ENCODE measurements at places on chromosomes 5 and 9.
A peak's percentile ranks its signal among the peaks of the same experiment; 100 is the strongest.

GRCh38 chr5:139180850-139181249 lies 17.3 kb downstream of the SIL1 start:
- no peak for DNase-seq

GRCh38 chr9:34454571-34455065 lies 3.8 kb downstream of the FAM219A start:
- DNase-seq = no peak

DNA sequence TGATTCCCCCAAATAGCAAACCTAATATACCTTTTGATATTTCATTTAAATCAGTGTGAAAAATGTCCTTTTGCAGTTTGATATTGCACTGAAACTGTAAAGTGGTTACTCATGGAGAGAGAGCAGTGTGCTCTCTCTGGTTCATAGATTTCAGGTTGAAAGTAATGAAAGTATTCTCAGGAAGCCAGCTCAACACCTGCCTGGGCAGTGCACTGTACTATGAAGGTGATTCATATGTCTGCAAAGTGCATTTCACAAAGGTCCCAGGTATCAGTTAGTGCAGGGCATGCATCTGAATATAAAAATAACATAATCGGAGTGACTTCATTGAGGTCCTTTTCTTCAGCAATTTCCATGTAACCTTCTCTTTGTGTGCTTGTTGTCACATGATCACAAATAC lies 274.3 kb downstream of the CDH18 start:
- DNase-seq = no peak

DNA sequence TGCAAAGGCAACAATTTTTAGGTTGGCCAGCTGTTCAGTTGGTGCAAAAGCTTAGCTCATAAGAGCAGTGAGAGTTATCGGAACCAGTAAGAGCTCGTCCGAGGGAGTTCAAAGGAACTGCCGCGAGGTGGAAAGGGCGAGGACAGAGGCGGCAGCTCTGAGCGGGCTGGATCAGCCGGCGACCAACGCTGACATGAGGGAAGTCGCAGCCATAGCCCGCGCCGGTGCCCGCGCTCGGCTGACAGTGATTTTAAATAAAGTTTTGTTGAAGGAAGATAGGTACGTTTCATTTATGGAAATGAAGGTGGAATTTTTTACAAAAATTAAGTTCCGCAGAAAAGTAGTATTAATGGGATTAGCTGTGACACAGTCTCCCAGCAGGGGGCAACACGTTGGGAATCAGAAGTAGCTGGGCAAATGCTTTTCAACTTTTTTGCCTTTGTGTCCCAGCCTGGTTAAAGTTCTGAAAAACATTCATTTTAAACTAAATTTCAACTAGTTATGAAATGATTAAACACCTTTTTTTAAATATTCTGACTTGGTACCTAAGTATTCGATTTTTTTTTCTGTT lies 43.2 kb downstream of the FBXO4 start:
- no peak for DNase-seq

- DNase-seq = no peak
Observed at GRCh38 chr5:76367623-76368371, 35.3 kb upstream of the IQGAP2 start.

DNA sequence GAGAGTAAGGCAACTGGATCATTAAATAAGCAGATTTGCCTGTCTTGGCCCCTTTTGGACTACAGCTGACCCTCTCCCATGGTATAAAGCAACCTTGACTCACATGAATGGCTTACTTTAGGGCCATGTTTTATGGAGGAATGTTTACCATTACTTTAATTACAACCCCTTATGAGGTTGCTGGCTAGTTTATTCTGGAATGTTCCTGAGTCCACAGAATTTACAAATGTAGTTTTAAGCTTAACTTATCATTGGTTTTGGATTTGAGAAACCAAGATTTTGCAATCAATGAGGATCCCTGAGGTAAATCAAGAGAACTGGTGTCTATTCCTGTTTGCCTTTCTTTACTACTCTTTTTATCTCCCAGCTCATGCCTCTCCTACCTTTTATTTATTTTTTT lies 15.7 kb downstream of the SLC28A3 start:
- DNase-seq = no peak

GRCh38 chr5:61820836-61821235 lies 485.2 kb upstream of the KIF2A start:
- no peak for DNase-seq

DNA sequence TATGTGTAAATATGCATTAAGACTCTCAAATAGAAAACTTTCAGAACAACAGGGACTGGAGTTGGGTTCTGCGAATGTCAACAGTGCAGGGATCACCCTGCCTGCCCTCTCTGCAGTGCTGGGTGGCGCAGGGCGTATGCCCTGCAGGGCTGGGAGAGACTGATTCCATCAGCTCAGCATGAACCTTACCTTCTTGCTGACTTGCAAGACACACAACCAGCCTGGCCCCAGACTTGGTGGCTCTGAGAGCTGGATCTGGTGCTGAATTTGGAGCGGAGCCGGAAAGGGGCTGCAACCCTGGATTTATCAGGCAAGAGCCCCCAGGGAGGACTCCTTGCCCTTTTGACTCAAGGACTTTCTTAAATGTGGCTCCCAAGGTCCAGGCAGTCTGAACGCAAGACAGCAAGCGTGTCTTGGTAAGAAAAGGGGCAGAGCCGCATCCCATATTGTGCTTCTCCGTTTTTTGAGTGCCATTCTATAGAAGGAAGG lies 376.0 kb upstream of the IRX2 start:
- no peak for DNase-seq

GRCh38 chr5:132418881-132419280 lies 49.4 kb downstream of the SLC22A5 start:
- DNase-seq = no peak

GRCh38 chr5:56460195-56460546 lies 227.0 kb upstream of the ANKRD55 start:
- DNase-seq = no peak

DNA sequence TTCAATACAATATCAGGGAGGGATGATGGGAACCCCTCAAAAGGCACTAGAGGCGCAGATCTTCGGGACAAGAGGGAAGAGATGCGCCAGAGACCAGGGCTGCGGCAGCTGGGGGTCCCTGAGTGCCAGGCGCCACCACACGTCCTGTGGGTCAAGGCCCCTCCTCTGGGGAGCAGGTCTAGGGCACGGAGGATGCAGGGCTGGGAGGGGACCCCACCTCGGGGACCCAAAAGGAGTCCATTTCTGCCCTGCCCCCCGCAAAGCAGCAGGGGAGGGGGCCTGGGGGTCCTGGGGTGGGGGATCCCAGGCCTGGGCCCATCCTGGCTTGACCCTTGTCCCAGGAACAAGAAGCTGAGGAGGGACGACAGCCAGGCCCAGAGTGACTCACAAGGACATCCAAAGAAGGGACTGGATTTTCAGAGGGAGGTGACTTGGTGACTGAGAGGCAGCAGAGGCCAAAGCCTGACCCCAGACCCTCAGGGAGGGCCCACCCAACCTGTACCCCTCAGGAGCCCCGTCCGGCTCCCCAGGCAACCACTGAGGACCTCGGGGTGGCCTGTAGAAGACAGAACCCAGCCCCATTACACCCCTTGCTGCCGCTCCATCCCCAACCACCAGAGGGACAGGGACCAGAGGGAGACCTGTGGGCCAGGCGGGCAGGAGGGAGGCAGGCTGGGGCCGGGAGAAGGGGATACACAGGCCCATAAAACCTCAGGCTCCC lies 54.2 kb downstream of the LRSAM1 start:
- DNase-seq = no peak

- DNase-seq = no peak
Observed at GRCh38 chr5:110386782-110387181, 339.7 kb downstream of the TMEM232 start.

DNA sequence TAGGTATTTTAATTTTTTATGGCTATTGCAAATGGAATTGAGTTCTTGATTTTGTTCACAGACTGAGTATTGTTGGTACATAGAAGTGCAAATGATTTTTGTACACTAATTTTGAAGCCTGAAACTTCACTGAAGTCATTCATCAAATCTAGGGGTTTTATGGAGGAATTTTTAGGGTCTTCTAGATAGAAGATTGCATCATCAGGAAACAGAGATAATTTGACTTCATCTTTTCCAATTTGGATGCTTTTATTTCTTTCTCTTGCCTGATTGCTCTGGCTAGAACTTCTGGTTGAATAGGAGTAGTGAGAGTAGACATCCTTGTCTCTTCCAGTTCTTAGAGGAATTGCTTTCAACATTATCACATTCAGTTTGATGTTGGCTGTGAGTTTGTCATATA lies 58.2 kb upstream of the SNCAIP start:
- DNase-seq = no peak

DNA sequence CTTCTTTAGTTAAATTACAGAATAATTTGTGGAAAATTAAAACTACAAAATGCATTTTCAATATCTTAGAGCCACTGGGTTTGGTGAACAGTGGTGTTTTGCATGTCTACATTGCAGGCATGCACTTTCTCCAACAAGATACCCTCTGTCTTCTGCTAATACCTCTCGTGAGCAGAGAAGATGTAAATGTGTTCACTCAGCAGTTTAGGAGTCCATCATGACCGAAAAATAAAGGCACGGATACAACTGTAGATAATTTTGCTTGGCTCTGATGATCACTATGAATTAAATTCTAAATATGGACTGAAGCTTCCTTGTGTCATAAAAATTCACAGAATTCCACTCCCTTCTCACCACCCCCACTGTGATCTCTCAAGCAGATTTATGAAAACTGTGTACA lies 313.8 kb downstream of the GLIS3 start:
- no peak for DNase-seq

GRCh38 chr5:17070647-17071046 lies 134.6 kb upstream of the MYO10 start:
- DNase-seq = no peak

DNA sequence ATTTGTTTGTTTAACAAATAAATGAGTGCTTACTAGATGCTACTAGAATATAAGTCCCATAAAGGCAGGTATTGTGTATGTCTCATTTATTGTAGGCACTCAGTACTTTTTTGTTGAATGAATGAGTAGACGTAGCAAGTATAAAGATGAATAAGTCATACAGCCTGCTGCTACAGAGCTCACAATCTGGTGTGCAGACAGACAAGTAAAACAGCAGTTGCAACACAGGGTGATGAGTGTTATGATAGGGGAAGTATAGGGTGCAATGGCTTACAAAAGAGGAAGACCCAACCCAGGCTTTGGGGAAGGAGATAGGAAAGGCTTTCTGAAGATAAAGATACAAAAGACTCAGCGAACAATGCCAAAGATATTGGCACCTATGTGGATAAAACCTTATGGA lies 47.7 kb downstream of the SH3RF2 start:
- no peak for DNase-seq

- no peak for DNase-seq
Observed at GRCh38 chr9:93190656-93191353, 6.9 kb downstream of the WNK2 start.

DNA sequence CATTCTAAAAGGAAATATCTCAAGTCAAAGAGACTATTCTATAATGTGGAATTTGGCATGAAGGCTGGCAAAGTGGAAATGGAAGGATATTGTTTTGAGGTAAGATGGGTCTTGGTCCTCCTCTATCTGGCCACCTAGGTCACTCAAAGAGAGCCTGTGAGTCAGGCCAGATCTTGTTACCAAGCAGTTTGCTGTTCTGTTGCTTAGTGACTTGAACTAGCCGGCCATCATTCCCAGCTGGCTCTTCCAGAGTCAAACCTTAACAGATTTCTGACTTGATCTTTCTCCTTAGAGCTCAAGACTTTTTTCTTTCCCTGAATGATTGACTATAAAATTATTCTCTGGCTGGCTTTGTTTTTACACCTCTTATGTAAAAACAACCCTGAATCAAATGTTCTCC lies 136.1 kb downstream of the PDE4D start:
- no peak for DNase-seq

GRCh38 chr5:144195448-144195847 lies 24.8 kb downstream of the KCTD16 start:
- DNase-seq = no peak

- DNase-seq = no peak
Observed at GRCh38 chr5:28750251-28750650, 1711.9 kb upstream of the CDH9 start.

GRCh38 chr5:120734033-120734432 lies 269.9 kb downstream of the PRR16 start:
- no peak for DNase-seq

DNA sequence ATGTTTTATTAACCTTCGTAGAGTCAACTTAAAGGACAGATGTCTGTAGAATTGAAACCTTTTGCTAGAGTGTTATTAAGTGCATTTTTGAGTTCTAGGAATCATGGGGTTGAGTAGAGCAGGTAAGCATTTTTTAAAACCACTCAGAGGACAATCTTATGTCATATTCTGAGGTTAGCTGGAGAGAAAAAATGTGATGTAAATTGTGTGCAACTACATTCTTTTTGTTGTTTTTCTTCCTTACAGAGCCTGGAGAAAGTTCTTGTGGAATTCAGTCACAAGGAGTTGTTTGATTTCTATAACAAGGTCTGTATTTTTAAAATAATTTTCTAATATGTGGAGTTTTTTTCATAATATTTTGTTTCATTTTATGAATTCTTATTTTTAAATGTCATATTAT lies 206.4 kb downstream of the COMMD10 start:
- DNase-seq = no peak

- DNase-seq = no peak
Observed at GRCh38 chr5:96690861-96691260, 28.7 kb downstream of the CAST start.

DNA sequence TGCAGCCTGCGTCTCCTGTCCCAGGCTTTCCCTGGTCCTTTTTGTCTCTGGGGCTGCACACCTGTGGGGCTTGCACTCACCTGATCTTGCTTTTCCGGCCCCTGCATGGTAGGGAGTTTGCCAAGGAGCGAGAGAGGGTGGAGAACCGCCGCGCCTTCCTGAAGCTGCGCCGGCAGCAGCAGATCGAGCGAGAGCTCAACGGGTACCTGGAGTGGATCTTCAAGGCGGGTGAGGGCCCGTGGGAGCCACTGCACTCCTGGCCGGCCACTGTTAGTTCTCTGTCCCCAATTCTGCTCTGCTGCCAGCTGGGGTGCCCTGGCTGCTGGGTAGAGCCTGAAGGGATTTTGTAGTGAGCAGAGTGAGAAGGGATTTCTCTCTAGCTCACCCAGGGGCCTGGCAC lies 78.0 kb downstream of the CACNA1B start:
- no peak for DNase-seq

DNA sequence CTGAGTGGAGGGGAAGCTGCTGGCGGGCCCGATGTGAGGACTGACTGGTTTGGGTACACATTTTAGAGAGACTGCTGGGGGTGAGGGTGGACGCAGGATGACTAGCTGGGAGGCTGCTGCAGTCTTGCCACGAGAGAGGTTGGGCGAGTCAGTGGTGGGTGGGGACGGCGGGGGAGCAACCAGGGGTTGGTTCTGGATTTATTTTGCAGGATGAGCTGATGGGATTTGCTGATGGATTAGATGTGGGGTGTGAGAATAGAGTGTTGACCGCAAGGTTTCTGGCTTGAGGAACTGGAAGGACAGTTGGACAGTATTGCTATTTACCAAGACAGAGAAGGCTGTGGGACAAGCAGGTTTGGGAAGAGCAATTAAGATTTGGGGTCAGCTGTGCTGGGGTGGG lies 5.8 kb upstream of the NDST1 start:
- no peak for DNase-seq

- DNase-seq = peak; percentile 48
Observed at GRCh38 chr9:131478421-131478868, 24.3 kb upstream of the POMT1 start.

- DNase-seq = no peak
Observed at GRCh38 chr9:2985343-2985742, 141.4 kb upstream of the PUM3 start.
